ENCODE measurements at places on chromosomes 12 and 14.
A peak's percentile ranks its signal among the peaks of the same experiment; 100 is the strongest.

DNA sequence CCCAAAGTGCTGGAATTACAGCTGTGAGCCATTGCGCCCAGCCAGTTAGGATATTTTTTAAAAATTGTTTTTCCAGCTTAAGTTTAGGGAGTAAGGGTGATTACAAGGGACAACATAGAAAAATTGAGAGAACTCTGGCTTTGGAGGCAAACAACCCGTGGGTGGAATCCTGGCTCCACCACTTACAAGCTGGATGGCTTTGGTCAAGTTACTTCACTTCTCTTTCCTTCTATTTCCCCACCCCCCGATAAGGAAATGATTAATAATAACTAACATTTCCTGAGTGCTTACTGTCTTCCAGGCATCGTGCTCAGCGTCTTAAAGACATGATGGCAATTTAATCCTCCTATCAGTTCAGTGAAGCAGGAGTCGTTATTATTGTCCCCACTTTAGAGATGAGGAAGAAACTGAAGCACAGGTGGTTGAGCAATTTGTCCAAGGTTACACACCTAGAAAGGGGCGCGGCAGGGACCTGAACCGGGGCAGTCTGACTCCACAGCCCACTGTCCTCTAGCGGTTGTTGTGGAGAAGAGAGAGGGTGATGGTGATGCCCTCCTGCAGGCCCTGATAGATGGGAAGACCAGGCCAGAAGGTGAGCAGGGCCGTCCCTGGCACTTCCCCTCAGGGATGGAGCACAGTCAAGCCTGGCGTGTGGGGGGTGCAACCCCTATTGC, 16.7 kb upstream of the FAIM2 start:
- peak; percentile 63 for ATAC-seq

DNA sequence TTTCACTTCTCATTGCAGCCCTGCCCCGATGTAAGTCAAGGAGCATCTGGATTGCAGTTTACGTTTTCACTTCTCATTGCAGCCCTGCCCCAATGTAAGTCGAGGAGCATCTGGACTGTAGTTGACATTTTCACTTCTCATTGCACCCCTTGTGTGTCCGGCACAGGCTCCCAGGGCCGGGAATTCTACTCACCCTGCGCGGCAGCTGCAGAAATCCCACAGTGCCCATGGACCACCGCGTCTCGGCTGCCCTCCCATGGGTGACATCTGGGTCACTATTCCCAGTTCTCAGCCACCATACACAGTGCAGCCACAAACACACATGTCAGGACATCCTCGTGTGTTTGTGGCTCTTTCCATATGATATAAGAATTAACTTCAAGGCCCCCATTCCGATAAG, 378.5 kb downstream of the ADGRD1 start:
- no peak for ATAC-seq

DNA sequence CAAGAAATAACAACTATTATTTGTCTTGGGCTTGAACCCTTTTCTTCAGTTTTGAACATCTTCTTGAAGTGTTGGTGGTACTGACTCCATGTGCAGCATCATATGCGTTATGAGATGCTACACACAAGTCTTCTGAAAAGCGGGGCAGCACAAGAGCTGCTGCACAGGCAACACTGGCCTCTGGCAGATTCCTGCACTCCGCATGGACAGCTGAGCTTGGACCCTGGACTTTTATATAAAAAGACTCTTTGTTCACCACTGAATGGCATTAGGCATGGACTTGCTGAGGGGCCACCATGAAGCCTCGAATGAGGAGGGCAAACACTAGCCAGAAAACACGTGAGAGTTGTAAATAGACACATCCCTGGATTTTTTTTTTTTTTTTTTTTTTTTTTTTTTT, 210.8 kb upstream of the NPAS3 start:
- no peak for ATAC-seq

- peak; percentile 70 for ATAC-seq
Measured at GRCh38 chr12:630656-631632, 32.3 kb downstream of the NINJ2 start.

- no peak for ATAC-seq
Measured at GRCh38 chr14:53880761-53881160, 75.9 kb downstream of the BMP4 start.

GRCh38 chr12:25558586-25558985, 5.5 kb upstream of the LMNTD1 start:
- no peak for ATAC-seq

- peak; percentile 41 for ATAC-seq
Measured at GRCh38 chr14:103023881-103024473, 33.4 kb downstream of the CDC42BPB start.

DNA sequence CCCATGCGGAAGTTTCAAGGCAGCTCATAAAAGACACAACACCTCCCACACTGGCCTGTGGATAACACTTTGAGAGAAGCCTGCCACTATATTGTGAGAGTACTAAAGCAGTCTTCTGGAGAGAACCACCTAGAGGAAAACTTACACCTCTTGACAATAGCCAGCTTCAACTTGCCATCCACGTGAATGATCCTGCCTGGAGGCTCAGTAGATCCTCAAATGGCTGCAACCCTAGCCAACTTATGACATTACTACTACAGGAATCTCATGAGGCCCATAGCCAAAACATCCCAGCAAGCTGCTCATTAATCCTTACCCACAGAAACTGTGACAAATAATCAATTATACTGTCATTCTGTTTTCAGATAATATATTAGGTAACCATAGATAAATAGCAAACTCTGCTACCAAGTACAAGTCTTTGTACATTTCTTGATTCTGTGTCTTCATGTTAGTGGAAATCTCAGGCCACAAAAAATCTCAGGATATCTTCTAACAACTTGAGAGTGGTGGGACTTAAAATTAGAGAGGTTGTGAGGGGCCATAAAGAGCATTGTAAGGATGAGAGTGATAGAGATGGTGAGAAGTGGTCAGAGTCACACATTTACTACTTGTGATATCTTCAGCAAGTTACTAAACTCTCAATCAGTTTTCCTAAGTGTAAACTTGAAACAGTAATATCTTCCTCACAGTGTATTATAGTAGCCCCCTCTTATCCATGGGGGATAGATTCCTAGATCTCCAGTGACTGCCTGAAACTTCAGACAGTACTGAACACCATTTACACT, 368.0 kb downstream of the C12orf50 start:
- no peak for ATAC-seq

DNA sequence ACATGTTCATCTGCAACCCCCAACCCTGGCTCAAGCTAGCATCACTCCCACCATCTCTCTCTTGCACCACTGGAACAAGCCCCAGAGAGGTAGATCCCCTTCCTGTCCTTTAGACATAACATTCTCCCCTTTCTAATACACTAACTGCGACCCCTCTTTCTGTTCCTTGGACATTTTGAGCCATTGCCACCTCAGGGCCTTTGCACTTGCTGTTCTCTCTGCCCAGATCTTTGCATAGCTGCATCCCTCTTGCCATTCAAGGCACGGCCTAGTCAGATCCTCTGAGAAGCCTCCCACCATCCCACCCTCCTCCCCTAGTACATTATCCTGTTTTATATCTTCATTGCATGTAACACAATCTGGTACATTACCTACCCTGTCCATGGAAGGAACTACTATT, 16.5 kb downstream of the FOXN3 start:
- no peak for ATAC-seq

DNA sequence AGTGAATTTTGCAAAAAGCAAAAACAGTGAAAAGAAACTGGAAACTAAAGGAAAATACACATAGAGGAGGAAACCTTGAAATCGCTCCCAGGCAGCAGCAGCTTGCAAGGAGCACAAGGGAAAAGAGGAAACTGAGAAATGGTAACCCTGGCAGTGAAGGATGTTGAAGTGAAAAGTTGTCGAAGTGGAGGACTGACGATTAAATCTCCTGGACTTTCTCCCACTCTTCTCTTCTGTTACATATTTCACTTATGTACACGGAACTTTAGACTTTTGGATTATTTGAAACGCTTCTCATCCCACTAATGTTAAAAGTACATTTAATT, 388.8 kb upstream of the USP15 start:
- ATAC-seq = no peak

DNA sequence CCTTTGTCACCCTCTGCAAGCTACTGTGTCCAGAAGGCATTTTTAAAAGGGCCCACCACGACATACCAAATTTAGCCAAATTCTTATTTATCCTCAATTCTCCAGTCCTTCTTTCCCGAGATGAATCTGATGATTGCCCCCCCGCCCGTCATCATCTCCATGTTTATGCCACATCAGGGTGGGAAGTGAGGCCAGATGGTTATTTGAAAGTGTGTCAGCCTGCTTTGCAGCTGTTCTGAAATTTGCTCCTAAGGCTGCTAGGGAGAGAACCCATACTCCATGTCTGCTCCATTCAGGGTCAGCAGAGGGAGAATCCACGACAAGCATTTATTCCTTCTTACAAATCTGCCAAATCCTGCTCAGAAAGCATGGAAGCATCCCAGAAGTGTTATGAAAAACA, 337.8 kb downstream of the ADAMTS20 start:
- ATAC-seq = no peak

GRCh38 chr12:90029317-90029716, 320.7 kb upstream of the ATP2B1 start:
- no peak for ATAC-seq

- no peak for ATAC-seq
Measured at GRCh38 chr12:17763366-17763765, 326.6 kb downstream of the RERGL start.

DNA sequence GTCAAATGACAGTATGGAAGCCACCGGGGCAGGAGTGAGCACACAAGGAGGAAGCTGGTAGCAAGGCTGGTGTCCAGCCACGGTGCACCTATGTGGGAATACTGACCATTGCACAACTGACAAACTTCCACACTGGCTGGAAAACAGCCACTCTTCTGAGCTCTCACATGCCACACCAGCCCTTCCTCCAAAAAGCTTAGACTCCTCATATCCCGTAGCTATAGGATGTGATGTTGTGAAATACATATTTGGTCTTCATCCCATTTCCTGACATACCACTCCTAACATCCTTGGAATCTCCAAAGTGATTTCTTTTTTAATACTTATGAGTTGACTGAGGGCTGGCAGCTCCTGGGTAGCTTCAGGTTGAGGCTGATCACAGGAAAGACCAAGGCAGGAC, 103.6 kb downstream of the NTF3 start:
- ATAC-seq = no peak

- peak; percentile 63 for ATAC-seq
Measured at GRCh38 chr14:20855652-20856291, 35.4 kb upstream of the RNASE3 start.

DNA sequence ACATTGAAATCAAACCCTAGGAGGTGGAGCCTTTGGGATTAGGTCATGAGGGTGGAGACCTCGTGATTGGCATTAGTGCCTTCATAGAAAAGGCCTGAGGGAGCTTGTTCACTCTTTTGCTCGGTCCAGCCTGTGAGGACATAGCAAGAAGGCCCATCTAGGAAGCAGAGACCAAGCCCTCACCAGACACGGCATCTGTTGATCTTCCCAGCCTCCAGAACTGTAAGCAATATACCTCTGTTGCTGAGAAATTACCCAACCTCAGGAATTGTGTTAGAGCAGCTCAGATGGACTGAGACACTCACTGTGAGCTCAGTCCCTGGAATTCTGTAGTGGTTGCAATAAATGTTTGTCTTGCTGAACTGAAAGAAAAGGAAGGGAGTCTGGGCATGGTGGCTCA, 116.2 kb upstream of the MAP1LC3B2 start:
- no peak for ATAC-seq

- ATAC-seq = no peak
Measured at GRCh38 chr12:17928708-17929366, 161.2 kb downstream of the RERGL start.

- ATAC-seq = no peak
Measured at GRCh38 chr14:54474232-54474793, 14.5 kb downstream of the GMFB start.

DNA sequence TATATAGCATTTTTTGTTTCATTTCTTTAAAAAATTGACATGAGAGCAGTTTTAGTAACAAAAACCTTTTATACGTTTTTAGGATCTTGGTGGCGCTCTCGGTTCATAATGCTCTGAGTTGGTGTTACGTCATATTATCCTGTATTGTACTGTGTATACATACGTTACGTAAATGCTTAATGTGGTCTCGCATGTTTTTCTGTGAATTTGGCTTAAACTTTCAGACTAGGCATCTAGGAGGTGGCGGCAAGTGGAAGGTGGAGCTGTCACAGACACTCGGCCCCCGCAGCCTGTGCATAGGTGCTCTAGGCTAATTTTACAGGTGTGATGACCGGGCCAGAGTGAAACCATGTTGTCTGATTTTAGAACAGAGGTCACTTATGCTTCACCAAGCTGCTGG, 60.0 kb downstream of the PPP2R5C start:
- ATAC-seq = no peak

DNA sequence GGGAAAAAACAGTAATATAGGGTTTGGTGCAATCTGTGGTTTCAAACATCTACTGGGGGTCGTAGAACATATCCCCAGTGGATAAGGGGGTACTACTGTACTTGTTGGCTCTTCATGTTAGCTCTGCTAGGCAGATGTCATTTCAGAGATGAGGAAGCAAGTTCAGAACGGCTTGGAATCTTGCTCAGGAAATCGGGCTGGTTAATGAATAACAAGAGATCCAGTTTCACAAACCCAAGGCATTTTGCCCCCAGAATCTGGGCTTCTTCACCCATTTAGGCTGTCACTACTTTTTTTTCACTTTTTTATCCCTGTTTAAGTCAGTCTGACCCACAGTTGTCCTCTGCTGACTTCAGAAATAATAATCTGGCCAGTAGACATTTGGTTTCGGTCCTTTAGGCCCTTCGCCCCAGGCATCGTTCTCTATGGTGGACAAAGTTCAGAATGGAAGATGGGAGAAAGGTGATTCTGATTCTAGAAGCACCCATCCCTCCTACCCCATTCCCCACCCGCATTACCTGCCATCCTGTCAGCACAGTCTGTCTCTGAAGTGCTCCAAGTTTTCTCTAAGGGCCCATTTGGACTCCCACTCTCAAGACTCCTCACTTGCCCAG, 4.5 kb downstream of the SUOX start:
- no peak for ATAC-seq

DNA sequence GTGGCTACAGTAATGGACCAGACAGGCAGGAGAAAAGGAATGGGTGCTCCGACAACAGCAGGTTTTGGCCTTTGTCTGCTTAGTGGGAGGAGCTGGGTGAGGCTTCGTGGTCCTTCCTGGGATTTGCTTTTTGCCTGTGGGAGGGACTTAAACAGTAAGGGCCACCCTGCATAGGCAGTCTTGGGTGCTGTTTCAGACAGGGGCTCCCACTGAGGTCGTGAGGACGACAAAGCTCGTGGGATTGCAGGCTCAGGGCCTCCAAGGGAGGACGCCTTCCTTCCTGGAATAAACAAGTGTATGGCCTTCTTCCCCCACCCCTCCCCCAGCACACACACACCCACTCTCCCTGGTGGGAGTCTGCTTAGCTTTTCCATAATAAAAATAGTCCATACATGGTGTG, 63.1 kb downstream of the FZD10 start:
- ATAC-seq = no peak

GRCh38 chr12:94615260-94616181, 34.8 kb downstream of the TMCC3 start:
- peak; percentile 27 for ATAC-seq

GRCh38 chr12:100499416-100499815, 25.8 kb downstream of the NR1H4 start:
- ATAC-seq = no peak

Measured in gastroesophageal sphincter (tissue), 4 donors.